ENCODE measurements at places on chromosomes 5 and 9. TPM values are rescaled to one million over a fixed set of nuclear protein-coding genes. Genes with fewer than 3 reads are reported as not detected.

The AGXT2 gene
- not detected for total RNA-seq

The TMOD1 gene
- 77.6 TPM for total RNA-seq

The LCN6 gene
- total RNA-seq = 25.3 TPM

The MTAP gene
- total RNA-seq = 26.2 TPM

The MCTP1 gene
- total RNA-seq = 256 TPM

The CDKN2A gene
- total RNA-seq = 4.1 TPM

The FUT7 gene
- total RNA-seq = not detected

The RXRA gene
- total RNA-seq = 58.1 TPM

The ADAMTS6 gene
- 11.8 TPM for total RNA-seq

The WNT8A gene
- not detected for total RNA-seq

The PPP2R2B gene
- total RNA-seq = 29.8 TPM

The FBN2 gene
- total RNA-seq = 0.68 TPM

The RMRP gene
- total RNA-seq = 1,550 TPM

The LCN10 gene
- total RNA-seq = 9.4 TPM

The WDR38 gene
- not detected for total RNA-seq

The FGF18 gene
- 0.81 TPM for total RNA-seq

The OTP gene
- total RNA-seq = not detected
